Mesothelial cell of epicardium (in vitro differentiated cells): ENCODE measurements at places on chromosomes 12 and 14.
A peak's percentile ranks its signal among the peaks of the same experiment; 100 is the strongest.

DNA sequence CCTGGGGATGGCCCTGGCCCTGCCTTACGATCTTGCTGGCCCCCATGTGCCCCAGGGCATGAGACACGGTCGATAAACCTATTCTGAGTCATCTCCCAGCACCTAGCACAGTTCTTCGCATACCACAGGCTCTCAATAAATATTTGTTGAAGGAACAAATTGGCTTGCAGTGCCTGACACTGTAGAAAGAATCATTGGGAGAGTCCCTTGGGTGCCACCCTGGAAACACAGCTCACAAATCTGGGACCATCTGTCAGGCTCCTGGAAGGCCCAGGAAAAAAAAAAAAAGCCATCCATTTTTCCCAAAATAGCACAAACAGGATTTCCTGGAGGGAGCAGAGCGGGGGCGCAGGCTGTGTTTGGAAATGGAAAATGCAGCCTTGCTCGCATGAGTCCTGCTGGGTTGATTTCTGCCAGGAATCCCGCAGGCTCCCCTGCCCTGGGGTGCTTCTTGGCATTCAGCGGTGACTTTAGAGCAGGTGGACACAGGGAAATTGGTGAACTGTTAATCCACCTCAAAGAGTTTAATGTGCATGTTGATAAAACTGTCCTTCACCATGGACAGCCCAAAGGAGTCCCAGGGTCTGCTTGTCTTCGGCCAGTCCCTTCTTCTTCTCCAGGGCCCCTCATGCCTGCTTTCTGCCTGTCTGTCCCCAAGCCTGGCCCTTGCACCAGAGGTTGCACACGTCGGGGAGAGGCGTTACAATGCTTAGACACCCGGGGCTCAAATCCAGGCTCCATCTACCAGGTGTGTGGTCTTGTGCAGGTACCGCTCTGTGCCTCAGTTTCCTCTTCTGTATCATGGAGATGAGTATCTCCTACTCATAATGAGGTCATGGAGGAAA lies 106.1 kb upstream of the RFLNA start:
- peaks cover 67% of the 10 kb centered on the region for H3K4me1 ChIP-seq
- peak overlapping the region; percentile 94 for H3K27ac ChIP-seq

DNA sequence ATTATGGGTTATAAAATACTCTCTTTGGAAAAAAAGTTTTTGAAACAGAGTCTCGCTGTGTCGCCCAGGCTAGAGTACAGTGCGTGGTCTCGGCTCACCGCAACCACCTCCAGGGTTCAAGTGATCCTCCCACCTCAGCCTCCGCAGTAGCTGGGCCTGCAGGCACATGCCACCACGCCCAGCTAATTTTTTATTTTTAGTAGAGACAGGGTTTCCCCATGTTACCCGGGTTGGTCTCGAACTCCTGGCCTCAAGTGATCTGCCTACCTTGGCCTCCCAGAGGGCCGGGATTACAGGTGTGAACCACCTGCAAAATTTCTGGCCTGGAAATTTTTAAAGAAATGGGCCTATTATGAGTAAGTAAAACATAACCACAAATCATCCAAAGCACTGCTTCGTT lies 3.8 kb downstream of the USP15 start:
- H3K4me3 ChIP-seq = no peak overlapping the region
- H3K27me3 ChIP-seq = no peaks in the 10 kb centered on the region

GRCh38 chr14:89576145-89576927 lies 159.3 kb upstream of the FOXN3 start:
- peak overlapping the region; percentile 23 for H3K4me3 ChIP-seq
- peaks cover 5% of the 10 kb centered on the region for H3K36me3 ChIP-seq
- peak overlapping the region; percentile 37 for H3K27ac ChIP-seq
- no peak for DNase-seq
- peaks cover 41% of the 10 kb centered on the region for H3K4me1 ChIP-seq
- no peaks in the 10 kb centered on the region for H3K27me3 ChIP-seq

DNA sequence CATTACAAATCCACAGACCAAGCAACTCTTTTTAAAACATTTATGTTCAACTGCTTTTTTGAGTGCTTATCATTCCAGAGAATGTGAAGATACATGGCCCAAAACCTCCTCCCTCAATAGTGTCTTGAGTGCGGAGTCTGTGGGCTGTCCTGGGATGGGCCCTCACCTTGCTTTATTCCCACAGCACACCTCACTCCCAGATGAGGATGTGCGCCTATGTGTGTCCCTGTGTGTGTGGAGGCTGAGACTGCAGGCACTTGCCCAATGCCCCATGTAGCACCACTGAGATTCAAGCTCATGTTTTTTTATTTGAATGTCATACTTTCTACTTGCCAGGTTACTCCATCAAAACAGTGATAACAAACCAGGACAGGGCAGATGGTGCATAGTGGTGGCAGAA lies 291.7 kb downstream of the CACNA1C start:
- no peak overlapping the region for H3K4me3 ChIP-seq
- no peaks in the 10 kb centered on the region for H3K27me3 ChIP-seq
- no peak for DNase-seq
- peaks cover 34% of the 10 kb centered on the region for H3K4me1 ChIP-seq
- no peak overlapping the region for H3K27ac ChIP-seq
- H3K36me3 ChIP-seq = no peaks in the 10 kb centered on the region

DNA sequence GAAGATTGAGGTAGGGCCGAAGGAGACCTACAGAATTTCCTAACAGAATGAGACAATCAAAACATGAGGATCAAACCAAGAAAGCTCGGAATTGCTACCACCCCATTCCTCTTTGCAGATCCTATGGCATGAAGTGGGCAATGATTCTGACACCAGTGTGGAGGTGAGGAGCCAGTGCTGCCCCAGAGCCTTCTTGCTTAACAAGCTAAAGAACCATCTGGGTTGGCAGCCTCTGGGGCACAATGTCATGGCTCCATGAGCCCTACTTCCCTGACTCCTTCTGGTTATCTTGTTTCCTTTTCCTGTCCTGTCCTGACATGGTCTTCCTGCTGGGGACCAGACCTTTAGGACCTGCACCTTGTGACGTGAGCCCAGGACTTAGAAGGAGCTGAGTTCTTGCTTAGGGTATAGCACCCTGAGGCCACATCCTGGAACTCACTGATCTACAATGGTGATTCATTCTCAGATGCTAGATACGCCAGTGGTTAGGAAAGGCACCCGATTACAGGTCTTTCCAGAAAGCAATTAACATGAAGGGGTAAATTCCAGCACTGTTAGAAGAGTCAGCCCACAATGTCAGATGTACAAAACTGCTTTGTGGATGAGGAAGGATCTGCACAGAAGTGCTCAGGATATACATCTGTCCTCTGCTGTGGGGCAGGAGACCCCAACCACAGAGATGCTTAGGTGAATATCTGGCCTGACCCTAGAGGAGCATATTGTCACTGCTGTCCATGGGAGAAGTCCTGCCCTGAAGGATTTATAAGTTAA lies 324.2 kb downstream of the ZFP36L1 start:
- no peaks in the 10 kb centered on the region for H3K36me3 ChIP-seq
- H3K27ac ChIP-seq = peak overlapping the region; percentile 14
- H3K27me3 ChIP-seq = no peaks in the 10 kb centered on the region
- DNase-seq = no peak
- H3K4me3 ChIP-seq = no peak overlapping the region

- H3K27ac ChIP-seq = no peak overlapping the region
- H3K27me3 ChIP-seq = no peaks in the 10 kb centered on the region
- H3K4me1 ChIP-seq = peaks cover 7% of the 10 kb centered on the region
- DNase-seq = no peak
- H3K36me3 ChIP-seq = no peaks in the 10 kb centered on the region
Measured at GRCh38 chr12:71682466-71682865, 3.4 kb upstream of the TMEM19 start.

GRCh38 chr12:118015944-118016343 lies 559 bp upstream of the RFC5 start:
- peaks cover 12% of the 10 kb centered on the region for H3K4me1 ChIP-seq
- H3K27me3 ChIP-seq = no peaks in the 10 kb centered on the region
- H3K4me3 ChIP-seq = peak overlapping the region; percentile 90

GRCh38 chr14:98997526-98998205 lies 274.3 kb downstream of the BCL11B start:
- H3K4me3 ChIP-seq = no peak overlapping the region
- no peak overlapping the region for H3K27ac ChIP-seq
- no peak for DNase-seq
- H3K36me3 ChIP-seq = no peaks in the 10 kb centered on the region
- no peaks in the 10 kb centered on the region for H3K4me1 ChIP-seq

GRCh38 chr14:53472306-53472705 lies 319.2 kb upstream of the DDHD1 start:
- H3K27ac ChIP-seq = no peak overlapping the region
- H3K4me3 ChIP-seq = no peak overlapping the region
- no peaks in the 10 kb centered on the region for H3K36me3 ChIP-seq

DNA sequence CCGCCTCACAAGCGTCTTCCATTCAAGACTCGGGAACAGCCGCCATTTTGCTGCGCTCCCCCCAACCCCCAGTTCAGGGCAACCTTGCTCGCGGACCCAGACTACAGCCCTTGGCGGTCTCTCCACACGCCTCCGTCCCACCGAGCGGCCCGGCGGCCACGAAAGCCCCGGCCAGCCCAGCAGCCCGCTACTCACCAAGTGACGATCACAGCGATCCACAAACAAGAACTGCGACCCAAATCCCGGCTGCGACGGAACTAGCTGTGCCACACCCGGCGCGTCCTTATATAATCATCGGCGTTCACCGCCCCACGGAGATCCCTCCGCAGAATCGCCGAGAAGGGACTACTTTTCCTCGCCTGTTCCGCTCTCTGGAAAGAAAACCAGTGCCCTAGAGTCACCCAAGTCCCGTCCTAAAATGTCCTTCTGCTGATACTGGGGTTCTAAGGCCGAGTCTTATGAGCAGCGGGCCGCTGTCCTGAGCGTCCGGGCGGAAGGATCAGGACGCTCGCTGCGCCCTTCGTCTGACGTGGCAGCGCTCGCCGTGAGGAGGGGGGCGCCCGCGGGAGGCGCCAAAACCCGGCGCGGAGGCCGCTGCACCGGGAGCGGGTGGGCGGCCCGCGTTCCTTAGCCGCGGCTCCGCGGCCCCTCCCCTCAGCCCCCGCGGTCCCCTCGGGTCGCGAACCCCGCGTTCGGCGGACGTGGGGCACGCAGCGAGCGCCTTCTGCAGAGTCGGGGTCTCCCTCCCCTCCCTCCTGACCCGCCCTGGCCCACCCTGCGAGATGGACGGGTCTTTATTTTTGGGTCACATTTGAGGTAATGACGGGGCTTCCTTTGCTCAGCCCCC lies at the start of gene UBC:
Gene UBC, minus strand, starts transcription at position 259 of the 847 bp plus-strand sequence. CDS start 879 bp downstream, outside the sequence.
- H3K4me3 ChIP-seq = peak within 1 kb of the TSS; percentile 99
- peak within 1 kb of the TSS; percentile 100 for H3K27ac ChIP-seq
- no peaks in the 10 kb centered on the region for H3K27me3 ChIP-seq
- peaks cover 78% of the 10 kb centered on the region for H3K4me1 ChIP-seq

DNA sequence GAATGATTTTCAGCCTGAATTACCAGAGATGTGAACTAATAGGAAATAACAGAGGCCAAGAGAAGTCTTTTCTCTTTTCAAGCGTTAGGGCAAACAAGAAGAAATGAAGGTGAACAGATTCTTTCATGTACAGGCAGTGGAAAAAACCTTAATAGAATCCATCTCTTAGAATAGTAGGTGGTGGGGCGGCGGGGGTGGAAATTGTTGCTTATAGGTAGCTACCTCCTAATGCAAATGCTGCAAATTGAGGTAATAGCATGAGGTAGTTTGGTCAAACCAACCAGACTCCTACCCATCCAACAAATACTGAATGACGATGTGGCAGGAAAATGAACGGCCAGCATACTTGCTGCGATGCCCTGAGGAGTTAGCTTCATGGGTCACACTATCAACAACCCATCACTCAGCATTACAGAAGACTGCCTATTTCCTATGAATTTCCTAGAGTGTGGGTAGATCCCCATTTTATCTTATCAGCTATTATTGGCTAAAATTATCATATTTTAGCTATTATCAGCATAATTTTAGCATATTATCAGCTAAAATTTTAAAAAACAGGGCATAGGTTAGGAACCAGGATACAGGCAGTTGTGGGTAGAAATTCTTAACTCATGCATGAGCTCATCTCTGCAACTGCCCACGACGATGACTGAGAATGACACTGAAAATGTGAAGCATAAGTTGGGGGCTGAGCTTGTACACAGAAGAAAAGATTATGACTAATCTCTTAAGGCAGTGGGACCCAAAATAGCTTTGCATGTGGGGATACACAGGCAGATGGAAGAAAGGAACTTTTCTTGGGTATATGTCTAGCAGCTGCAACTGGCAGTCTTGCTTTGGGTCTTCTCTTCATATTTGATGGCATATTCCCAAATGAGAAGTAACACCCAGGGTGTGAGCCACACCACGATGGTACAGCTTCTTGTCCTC lies 68.7 kb downstream of the NIN start:
- H3K4me3 ChIP-seq = no peak overlapping the region
- H3K27me3 ChIP-seq = no peaks in the 10 kb centered on the region
- peaks cover 56% of the 10 kb centered on the region for H3K36me3 ChIP-seq
- H3K27ac ChIP-seq = no peak overlapping the region

- H3K27ac ChIP-seq = no peak overlapping the region
- no peak overlapping the region for H3K4me3 ChIP-seq
- H3K4me1 ChIP-seq = no peaks in the 10 kb centered on the region
- peaks cover 60% of the 10 kb centered on the region for H3K27me3 ChIP-seq
- H3K36me3 ChIP-seq = no peaks in the 10 kb centered on the region
- no peak for DNase-seq
Measured at GRCh38 chr12:113067987-113068935, 11.7 kb downstream of the DTX1 start.

DNA sequence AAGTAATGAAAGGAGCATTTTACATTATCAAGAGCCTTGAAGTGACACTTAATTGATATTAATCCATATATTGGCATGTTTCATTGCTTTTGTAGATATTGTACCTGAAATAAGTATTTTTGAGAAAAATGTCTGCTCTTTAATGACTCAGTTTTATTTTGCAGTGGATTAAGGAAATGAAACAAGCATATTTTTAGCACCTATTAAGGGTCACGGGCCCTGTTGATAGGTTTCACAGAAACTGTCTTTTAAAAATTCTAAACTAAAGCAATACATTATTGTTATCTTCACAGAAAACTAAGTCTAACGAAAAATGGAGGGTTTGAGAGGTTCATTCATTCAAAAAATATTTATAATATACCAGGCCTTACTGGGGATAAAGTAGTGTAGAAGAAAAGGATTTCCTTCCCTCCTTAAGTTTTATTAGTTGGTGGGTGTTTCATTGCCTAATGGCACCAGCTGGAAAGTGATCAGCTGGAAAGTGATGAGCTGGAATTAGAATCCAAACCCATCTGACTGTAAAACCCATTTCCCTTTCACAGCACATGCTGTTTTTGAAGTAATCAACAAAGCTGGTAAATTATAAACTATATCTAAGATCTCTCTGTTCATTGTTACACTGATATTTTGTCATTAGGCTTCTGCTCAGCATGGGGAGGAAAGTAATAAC lies 54.2 kb downstream of the PTPRQ start:
- no peak overlapping the region for H3K27ac ChIP-seq
- H3K27me3 ChIP-seq = no peaks in the 10 kb centered on the region
- no peaks in the 10 kb centered on the region for H3K4me1 ChIP-seq

- peaks cover 22% of the 10 kb centered on the region for H3K36me3 ChIP-seq
- no peak overlapping the region for H3K27ac ChIP-seq
- no peaks in the 10 kb centered on the region for H3K4me1 ChIP-seq
- H3K27me3 ChIP-seq = no peaks in the 10 kb centered on the region
- DNase-seq = no peak
Measured at GRCh38 chr12:110458756-110459155, 8.6 kb upstream of the ARPC3 start.
